ENCODE measurements at places on chromosomes 16 and 17.

GRCh38 chr17:58875261-58875660 lies 119.6 kb downstream of the PPM1E start:
- DNase-seq, result no peak

- no peak for DNase-seq
Observed at GRCh38 chr17:75501378-75502071, 13.8 kb downstream of the CASKIN2 start.

DNA sequence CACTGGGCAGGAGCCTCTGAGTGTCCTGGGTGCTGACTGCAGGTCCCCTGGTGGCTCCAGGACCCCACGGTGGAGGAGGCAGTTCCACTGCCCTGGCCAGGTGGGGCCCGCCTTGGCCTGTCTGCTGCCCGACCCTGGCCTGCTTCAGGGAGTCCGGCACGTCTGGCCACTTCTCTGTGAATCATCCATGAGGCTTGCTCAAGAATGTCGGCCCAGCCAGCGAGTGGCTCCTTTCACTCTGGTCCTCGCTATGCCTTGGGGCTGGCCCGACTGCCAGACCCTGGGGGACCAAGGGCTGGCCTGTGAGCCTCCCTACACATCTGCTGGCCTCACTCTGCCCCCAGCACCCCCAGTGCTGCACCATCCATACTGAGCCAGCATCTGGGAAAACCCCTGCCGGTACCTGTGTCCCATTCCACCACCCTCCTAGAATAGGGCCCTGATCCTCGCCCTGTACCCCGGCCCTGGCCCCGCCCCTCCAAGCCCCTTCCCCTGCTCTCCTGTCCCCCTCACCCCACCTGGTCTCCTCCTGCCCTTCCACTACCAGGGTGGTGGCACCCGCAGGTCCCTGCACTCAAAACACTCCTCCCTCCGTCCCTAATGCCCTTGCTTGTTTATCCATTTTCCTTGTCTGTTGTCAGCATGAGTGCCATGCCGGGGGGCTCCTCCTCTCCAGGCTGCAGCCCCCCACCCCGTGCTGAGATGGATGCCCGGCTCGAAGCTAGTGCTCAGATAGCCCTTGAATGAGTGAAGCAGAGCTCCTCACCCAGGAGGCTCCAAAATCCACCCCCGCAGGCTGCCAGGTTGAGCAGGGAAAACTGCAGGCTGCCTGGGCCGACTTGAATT lies 35.5 kb downstream of the ADCY7 start:
- DNase-seq, result no peak

GRCh38 chr16:54652201-54652770 lies 278.4 kb upstream of the IRX5 start:
- DNase-seq, result no peak

- DNase-seq, result no peak
Observed at GRCh38 chr17:79924639-79924976, 85.4 kb upstream of the CBX4 start.

DNA sequence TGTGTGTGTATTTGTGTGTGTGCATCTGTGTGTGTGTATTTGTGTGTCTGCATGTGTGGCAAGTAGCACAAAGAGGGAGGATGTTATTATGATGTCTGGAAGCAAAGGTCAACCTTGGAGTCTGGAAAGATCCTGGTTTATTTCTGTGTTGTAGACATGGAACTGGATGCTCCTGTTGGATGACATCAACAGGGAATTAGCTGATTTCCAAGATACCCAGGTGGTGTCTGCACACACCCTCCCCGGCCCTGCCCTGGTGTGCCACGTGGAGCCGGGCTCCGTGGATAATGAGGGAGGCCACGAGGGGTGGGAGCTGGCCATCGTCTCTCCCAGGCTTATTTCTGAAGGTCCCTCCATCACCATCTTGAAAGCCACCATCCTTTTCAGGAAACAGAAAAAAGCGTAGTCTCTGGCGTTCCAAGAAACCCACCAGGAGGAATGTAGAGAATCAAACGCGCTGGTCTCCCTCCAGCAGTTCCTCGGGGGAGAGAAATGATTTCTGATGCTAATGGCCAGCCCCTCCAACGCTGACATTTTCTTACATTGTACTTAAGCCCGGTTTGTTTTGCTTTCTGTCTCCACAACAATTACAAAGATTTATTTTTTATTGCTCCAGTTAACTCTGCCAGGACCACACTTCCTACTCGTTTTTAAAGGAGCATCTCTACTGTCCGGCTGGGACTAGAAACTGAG lies 93.3 kb downstream of the FOXL1 start:
- DNase-seq, result no peak

- no peak for DNase-seq
Observed at GRCh38 chr17:6667516-6667915, 16.0 kb downstream of the C17orf100 start.

DNA sequence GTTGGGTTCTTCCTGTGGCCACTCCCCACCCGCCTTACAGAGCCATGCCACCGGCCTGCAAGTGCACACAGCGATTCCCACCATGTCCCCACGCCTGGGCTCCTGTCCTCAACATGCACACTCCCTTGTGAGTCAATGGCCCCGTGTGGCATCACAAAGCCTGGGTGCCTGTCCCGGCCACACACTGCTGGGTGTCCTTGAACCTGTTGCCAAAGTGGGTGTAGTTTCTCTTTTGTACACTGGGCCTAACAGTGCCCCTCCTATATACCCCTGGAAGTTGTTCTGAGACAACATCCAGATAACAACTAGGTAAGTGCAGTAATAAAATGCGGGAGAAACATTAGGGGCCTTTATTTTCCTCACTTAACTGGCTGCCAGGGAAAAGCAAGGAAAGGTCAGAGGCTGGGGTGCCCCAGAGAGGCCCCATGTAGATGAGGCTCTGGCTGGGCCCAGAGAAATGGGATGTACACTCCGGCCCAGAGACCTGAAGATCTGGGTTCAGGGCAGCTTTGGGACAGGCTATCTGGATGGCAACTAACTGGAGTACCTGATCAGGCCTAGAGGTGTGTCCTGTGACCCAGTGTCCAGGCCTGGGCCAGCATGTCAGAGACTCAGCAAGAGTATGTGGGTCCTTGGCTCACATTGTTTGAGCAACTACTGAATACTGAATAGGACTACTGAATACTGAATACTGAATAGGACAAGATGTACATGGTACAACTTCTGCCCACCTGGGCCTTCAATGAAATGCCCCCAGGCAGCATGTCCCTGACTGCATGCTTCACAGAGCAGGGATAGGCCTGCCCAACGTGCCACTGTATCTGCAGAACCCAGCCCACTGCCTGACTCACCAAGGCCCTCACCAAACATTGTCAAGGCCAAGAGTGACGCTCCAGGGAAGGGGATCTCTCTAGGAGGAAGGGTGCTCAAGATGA lies 8.3 kb downstream of the ABCC3 start:
- no peak for DNase-seq

DNA sequence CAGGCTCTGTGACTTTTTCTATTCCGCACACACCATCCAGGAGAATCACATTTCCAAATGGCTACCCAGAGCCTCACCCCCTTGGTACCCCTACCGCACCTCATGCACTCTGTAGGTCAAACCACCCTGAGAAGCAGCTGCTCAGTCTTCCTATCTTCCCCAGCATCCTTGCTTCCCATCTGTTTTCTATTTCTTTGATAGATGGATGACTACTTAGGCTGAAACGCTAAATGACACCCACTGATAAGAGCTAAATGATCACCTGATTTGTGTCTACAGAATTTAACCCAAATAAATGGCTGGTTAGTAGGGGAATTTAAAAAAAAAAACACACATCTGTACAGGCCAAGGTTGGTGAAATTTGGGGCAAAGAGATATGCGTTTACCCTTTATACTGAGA lies 17.6 kb upstream of the COX10 start:
- DNase-seq, result no peak

Measured in AG04450 (cell line).